ENCODE measurements at places on chromosomes 7 and 10.

DNA sequence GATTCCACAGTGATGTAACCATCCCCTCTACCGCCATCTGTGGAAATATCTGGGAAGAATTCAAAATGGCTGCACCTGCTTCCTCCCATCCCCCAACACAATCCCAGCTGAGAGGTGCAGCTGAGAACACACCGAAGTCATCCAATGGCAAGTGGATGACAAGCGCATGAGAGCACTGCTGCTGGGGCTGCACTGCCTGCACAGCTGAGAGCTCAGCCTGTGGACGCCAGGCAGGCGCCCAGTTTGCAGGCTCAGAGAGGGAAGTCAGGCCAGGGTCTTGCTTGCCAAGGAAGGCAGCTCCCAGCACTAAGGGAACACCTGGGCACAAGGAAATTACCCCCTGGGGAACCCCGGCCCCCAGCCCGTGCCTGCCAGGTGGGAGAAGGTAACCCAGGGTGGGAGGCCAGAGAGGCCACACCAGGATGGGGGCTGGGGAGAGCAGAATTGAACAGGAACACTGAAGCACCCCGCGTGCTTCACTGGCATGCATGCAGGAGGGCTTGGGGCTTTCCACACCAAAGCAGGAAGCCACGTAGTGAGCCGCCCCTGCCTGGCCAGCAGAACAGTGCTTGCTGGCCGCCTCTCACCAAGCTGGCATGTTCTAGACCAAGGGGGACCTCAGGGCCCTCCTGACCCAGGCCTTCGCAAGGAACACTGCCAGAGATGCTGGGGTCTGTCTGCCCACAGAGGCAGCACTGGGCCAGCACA lies 46.2 kb downstream of the FAM53B start:
- DNase-seq = no peak

GRCh38 chr7:49324707-49325106 lies 400.4 kb downstream of the CDC14C start:
- DNase-seq = no peak

- no peak for DNase-seq
Observed at GRCh38 chr7:48048113-48048512, 12.8 kb downstream of the C7orf57 start.

- no peak for DNase-seq
Observed at GRCh38 chr7:32116436-32116835, 46.2 kb upstream of the PDE1C start.

GRCh38 chr7:80428161-80429054 lies 83.5 kb downstream of the GNAT3 start:
- peak; percentile 51 for DNase-seq

DNA sequence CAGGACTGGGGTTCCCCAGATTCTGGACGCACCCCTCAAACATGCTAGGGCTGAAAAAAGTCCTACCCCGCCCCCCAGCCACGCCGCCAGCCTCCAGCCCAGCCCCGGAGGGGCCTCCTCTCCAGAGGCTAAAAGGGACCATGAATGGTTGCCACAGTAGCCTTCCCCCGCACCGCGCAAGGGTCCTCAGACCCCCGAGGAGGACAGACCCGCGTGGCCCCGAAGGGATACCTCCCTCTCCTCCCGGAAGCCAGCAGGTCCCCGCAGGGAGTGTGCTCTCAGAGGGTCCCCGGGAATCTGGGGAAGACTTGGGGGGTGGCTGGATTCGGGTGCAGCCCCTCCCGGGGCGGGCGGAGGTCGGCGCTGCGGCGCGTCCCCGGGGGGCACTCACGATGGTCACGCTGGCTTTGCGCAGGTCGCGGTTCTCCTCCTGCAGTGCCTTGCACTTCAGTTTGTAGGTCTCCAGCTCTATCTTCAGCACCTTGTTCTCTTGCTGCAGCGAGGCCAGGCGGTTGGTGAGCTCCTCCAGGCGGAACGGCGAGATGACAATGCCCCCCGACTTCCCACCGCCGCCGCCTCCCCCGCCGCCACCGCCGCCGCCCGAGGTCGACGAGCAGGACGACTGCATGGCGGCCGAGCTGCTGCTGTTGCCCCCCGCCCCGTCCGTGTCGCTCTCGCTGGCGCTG lies 482 bp downstream of the CCDC6 start:
- DNase-seq = no peak

DNA sequence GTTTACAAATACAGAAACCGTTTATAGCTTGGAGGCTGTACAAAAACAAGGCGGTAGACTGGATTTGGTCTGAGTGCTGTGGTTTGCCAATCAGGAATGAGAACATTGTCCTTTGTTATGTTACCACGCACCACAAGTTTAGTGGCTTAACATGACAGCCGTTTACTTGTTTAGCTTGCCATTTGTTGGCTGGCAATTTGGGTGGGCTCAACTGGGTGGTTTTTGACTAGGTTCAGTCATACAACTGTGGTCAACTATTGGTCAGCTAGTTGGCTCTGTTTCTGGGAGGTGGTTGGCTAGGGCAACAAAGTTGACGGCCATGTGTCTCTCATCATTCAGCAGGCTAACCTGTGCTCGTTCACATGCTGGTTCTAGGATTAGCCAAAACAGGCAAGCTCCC lies 60.1 kb upstream of the SP8 start:
- DNase-seq = no peak

- no peak for DNase-seq
Observed at GRCh38 chr10:62581351-62581750, 207.2 kb downstream of the ZNF365 start.

DNA sequence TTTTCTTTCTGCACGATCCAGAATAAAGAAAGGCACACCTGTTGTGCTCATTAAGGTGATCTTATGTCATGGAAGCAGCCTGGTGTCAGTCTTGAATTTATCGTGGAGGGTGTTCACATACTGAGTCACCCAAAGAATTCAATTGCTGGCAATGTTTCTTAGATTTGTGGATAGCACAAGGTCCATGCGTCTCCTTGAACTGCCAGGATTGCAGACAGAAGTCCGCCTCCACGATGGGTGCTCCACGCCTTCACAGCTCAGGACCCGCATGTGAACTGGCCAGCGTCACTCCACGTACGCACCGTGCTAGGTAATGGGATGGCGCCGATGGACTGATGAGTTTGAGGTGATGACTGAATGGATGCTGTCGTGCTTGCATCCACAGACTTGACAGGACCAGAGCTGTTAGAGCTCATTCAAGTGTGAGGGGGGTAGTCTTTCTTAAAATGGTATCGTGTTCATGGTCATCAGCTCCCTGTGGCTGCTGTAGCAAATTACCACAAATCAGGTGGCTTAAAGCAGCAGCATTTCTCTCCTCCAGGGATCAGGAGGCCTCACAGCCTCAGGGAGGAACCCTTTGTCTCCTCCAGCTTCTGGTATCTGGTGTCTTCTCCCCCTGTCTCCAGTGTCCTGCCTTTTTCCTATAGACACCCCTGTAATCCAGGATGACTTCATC lies 65.4 kb upstream of the DNAJB6 start:
- DNase-seq = no peak

GRCh38 chr10:25695586-25695985 lies 238.4 kb upstream of the MYO3A start:
- no peak for DNase-seq

Data from Jurkat, Clone E6-1 (cell line).